ENCODE measurements at places on chromosomes 5 and 9.

- DNase-seq: no peak
Observed at GRCh38 chr5:126494393-126494792, 71.2 kb downstream of the GRAMD2B start.

DNA sequence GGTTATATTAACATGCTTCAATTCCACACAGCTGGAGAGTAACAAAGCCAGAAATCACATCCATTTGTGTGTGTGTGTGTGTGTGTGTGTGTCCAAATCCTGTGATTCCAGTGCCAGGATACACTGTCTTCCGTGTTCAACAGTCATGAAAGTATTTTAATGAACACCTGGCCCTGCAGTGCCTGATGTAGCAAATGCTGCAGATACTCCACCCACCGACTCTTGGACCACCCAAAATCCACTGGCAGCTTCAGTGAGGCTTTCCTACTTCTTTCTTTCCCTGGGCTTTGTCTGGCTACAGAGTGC is 13.1 kb upstream of the INSYN2B start:
- DNase-seq: no peak

DNA sequence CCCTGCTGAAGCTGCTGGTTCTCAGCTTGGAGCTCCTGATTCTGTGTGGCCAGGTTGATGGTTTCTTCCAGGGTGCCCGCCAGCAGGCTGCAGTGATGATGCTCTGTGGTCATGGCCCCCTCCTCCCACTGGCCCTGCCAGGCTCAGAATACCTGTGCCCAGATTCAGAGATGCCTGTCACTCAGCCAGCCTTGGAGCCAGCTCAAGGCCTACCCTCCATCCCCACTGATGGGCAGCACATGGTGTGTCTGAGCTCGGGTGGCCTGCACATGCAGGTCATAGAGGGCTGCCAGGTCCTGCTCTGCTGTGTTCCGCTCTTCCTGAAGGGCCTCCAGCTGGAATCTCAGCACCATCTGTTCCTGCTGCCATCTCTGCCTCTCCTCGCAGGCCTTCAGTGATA is 5.4 kb downstream of the SLC35A4 start:
- DNase-seq: no peak

DNA sequence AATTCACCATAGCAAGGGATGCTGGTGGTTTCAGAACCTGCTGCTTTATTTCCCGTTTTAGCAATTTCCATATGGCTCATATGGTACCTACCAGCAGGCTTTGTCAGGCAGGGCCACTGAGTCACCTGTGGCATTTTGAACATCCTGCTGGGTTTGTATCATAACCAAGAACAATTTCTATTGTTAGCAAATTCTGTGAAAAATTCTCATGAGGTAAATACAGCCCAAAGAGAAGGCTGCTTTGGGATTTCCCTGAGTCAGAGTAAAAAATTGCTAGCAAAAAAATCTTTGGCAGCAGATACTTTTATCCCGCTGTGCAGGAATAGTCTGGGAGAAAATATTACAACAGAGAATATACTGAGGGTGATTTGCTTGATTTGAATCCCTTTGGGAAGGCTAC is 52.7 kb downstream of the PRR16 start:
- DNase-seq: no peak

DNA sequence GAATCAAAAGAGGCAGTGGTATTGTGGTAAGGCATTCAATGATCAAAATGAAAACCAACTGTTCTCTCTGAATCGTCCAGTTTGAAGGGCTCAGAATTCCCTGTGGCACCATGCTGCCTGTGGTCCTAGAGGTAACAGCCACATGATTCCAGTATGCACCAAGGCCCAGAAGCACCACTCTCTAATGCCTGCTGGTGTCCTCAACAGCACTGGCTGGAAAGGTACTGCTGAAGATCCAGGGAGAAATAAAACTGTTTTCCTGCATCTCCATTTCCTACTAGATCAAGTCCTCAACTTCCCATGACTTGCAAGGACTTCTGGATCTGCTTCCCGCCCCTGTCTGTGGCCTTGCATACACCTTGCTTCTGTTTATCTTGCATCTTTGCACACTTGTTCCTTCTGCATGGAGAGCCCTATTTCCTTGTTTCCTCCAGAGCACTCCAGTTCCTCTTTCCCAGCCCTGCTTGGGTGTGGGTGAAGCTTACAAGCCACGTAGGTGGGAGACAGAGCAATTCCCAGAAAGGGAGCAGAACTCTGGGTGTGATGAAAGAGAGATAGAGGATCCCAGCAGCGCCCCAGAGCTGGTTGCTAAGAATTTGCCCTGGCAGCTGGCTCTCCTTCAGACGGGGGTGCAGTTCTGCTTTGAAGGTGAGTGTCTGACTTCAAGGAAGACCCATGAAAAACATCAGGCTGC is 41.0 kb upstream of the EQTN start:
- DNase-seq: no peak

DNA sequence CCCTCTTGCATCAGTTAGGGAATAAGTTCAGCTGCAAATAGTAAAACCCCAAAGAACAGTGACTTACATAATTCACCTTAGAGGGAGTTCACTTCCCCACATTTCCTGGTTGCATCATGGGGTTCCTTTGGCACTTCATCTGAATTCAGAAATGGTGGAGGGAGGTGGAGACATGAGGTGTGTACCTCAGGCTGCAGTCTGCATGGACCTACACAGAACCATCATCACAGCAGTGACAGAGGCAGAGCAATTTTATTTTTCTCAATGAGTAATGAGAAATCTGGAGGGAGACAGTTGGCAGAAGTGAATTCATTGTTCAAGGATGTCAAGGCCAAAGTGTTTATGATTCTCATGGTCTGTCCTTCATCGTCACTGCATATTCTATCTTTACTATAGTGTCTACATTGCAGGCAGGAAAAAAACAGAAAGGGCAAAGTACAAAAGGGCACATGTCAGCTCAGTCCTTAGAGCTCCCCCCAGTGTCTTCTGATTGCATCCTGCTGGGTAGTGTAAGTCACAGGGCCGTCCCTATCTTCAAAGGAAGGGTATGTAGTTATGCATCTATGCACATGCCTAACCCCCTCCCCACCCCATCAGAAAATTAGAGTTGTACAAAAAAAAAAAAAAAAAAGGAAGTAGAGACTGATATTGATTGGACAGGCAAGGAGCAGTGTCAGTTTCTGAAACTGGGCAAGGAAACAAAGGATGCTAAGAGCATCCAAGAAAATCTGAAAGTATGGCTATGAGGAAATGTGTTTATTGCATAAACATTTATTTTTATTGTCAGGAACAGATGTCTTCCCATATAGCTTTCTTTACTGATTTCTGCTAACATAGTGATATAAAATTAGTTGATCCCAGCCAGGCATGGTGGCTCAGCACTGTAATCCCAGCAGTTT is 132.7 kb upstream of the APC start:
- no peak for DNase-seq

GRCh38 chr9:92988215-92988768 is 41.0 kb downstream of the FGD3 start:
- no peak for DNase-seq

DNA sequence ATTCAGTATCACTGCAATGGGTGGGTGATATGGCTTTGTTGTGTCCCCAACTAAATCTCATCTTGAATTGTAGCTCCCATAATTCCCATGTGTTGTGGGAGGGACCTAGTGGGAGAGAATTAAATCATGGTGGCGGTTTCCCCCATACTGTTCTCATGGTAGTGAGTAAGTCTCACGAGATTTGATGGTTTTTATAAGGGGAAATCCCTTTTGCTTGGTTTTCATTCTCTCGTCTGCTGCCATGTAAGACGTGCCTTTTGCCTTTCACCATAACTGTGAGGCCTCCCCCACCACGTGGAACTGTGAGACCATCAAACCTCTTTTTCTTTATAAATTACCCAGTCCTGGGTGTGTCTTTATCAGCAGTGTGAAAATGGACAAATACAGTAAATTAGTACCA is 9.5 kb upstream of the NANS start:
- no peak for DNase-seq

GRCh38 chr9:128118971-128119665 is 8.4 kb downstream of the PTGES2 start:
- no peak for DNase-seq

- no peak for DNase-seq
Observed at GRCh38 chr9:31253800-31254762, 1130.4 kb upstream of the ACO1 start.

- no peak for DNase-seq
Observed at GRCh38 chr9:90099262-90099963, 494.6 kb downstream of the GADD45G start.

- no peak for DNase-seq
Observed at GRCh38 chr5:115817386-115817785, 927 bp upstream of the CDO1 start.

DNA sequence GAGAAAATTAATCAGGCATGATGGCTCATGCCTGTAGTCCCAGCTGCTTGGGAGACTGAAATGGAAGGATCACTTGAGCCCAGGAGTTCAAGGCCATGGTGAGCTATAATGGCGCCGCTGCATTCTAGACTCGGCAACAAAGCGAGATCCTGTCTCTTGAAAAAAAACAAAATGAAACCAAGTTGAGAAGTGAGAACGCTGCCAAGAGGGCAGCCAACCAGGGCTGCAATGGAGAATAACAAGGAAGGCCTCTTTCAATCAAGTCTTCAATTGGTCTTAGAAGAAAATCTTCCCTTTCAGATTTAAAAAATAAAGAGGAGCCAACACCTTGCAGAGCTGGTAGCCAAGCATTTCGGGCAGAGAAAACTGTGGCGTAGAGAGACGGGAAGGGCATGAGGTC is 14.7 kb downstream of the KIAA1958 start:
- DNase-seq: no peak

GRCh38 chr9:84170521-84171141 is 169.9 kb downstream of the SLC28A3 start:
- no peak for DNase-seq

- no peak for DNase-seq
Observed at GRCh38 chr5:14706615-14707021, 42.1 kb downstream of the OTULIN start.

DNA sequence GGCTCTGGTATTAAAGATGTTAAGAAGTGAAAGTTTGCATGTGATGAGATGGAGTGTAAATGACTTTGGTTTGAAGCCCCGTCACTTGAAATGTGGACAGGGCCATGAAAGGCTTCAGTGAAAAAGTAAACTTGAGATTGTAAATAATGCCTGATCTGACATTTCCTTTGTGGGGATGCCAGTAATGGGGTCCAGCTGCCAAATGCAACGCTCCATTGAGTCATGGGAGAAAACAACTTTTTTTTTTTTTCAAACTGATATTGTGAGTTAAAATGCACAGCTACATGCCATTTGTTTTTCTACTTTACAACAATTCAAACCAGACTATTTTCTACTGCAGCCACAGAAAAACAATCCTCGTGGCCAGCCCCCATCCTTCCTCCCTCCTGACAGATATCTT is 327.0 kb upstream of the TNC start:
- DNase-seq: no peak

Data from stimulated activated CD4-positive, alpha-beta T cell treated with anti-CD3 and anti-CD28 coated beads, Interleukin-12 subunit alpha, Interleukin-12 subunit beta, amount 100 ng/mL, for 48 hours (primary cell).